ENCODE measurements at places on chromosomes 12 and 14.

DNA sequence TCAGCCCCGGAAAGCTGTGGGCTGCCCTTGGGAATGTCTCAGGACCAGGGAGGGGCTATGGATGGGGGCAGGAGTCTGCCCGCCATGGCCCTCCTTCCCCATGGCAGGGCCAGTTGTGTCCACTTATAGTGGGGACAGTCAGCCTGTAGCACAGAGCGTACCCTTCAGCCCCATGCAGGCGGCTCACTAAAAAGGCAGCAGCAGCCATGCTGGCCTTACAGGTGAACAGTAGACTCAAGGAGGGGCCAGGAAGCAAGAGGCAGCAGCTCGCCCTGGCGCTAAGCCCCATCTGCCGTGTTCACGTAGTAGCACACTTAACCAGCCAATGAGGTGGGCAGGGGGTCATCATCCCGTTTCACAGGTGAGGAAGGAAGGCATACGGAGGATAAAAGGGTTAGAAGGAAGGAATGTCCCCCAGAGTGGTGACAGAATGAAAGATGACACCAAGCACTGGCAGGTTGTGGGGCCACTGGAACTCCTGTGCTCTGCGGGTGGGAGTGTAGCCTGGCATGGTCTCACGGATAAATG is 52.7 kb downstream of the FAM222A start:
- no peak for DNase-seq

DNA sequence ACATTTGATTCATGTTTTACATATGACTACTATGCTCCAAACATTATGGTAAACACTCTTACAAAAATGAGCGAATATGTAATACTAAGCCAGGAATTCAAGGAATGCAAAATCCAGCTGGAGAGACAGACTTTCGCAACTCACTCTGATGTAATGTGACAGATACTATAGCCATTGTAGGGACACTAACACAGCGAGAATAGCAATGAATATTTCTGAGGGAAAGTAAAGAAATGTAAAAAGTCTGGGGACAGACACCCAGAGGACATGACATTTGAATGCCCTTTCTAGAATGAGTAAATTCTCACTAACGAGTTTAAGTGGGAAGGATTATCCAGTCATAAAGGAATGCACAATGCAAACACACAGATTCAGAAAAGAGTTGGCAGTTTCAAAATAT is 121.9 kb downstream of the PIK3C2G start:
- DNase-seq: peak; percentile 45

DNA sequence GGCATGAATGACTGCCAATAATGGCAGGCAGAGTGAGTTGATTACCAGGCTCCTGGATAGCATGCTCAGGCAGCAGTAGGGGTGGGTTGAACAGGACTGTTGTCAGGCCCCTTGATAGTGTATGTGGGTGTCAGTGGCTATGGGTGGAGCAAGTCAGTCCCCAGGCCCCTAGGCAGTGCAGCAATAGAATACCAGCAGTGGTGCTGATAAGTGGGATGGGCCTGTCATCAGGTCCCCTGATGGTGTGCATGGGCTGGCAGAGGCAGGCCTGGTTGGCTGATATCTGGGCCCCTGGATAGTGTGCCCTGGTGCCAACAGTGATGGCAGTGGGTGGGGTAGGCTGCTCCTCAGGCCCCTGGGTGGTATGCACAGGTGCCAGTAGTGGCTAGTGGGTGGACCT is 32.4 kb downstream of the SMCO2 start:
- no peak for DNase-seq

GRCh38 chr14:104517867-104518266 is 61.7 kb upstream of the C14orf180 start:
- DNase-seq: no peak

DNA sequence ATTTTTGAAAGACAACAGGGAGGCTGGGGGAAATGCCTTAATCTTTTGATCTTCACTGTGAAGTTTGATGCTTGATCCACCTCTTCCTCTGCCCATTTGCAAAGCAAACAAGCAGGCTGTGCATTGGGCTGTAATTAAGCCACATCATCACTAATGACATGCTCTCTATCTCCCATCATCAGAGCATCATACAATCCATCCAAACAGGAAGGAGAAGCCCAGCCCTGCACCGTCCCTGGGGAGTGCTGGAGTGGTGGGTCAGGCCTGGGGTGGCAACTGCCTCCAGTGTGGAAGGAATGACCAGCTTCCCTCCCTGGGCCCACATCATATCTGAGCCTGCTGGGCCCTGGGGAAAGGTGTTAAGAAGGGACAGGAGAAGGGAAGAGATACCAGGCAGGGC is 6.9 kb upstream of the KRT74 start:
- DNase-seq: no peak

DNA sequence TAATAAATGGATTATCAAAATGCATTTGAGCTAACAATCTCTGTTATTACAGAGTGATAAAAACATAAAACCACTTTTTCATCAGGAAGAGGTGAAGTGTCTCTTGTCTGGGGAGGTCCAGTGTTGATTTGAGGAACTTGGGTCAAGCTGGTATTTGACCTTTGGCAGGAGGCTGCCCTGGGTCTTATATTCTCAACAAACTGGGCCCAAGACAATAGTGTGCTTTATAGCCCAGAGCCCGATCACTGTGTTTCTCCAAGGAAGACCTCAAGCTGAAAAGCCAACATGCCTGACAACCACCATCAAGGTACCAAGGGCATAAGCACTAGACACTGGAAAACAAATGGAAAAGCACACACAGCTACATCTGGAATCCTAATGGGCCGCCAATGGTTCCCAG is 137.0 kb downstream of the SLC25A21 start:
- DNase-seq: no peak

- no peak for DNase-seq
Measured at GRCh38 chr12:93008044-93008778, 79.1 kb upstream of the EEA1 start.

DNA sequence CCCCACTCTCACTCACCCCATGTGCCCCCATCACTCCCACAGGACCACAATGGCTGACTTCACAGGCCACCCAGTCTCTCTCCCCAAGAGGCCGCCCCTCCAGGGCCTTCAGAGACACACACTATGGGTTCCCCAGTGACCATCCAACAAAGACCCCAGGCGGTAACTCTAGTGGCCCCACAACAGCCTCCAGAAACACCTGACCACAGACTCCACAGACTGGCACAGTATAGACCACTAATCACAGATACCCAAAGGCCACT is 3.0 kb downstream of the ZNF605 start:
- DNase-seq: no peak

DNA sequence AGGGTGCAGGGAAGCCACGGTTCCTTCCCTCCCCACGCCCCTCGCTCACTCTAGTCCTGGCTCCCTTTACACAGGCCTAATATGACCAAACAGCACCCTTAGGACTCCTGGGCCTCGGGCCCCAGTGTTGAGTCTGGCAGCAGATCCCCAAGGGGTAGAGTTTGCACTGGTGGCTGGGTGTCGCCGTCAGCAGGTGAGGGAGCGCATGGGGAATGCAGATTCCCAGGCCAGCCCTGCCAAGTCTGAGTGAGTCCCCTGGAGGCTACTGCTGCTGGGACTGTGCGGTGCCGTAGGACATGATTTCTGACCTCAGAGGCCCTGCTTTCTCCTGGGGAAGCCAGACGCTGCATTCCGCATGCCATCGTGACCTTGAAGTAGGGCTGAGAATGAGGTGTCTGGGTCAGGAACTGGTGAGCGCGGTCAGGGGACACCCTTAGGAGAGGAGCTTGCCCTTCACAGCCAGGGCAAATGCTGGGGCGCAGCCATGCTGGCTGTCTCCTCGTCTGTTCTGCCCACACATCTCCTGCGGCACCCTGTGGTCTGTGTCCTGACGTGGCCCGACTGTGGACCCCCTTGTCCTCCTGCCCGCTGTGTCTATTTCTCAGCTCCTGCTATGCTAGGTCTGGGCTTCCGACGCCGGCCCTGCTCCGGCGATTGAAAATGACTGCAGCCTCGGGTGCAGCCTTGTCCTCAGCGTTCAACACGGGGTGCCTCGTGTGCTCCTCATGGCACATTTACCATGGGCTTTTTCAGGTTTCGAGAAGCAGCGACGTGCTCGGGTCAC is 37.6 kb upstream of the PRMT8 start:
- DNase-seq: no peak

- no peak for DNase-seq
Measured at GRCh38 chr12:42617622-42618021, 28.1 kb upstream of the PRICKLE1 start.

Measured in AG08396 (cell line).